CD8-positive, alpha-beta memory T cell (primary cell): ENCODE measurements at places on chromosomes 2 and 18. TPM values are rescaled to one million over a fixed set of nuclear protein-coding genes. Genes with fewer than 3 reads are reported as not detected.

DNA sequence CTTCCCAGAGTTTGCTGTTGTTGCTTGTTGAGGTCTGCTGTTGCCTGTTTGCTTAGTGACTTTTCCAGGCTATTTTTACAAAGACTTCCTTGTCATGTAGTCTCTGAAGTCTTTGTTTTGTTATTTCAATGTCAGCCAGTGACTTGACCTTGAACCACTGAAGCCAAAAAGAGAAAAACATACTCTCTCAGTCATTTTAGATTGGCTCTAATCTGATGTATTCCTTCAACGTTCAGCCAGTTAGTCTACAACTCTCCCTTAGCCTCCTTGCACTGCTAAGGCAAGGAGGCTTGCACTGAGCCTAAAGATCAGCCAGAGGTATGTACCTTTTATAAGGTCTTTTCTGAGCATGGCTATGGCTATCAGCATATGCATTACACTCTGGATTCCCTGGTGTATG, 27.9 kb downstream of the KIAA1328 start:
- H3K27ac ChIP-seq: no peak overlapping the region
- no peak overlapping the region for H3K4me3 ChIP-seq
- no peaks in the 10 kb centered on the region for H3K36me3 ChIP-seq

DNA sequence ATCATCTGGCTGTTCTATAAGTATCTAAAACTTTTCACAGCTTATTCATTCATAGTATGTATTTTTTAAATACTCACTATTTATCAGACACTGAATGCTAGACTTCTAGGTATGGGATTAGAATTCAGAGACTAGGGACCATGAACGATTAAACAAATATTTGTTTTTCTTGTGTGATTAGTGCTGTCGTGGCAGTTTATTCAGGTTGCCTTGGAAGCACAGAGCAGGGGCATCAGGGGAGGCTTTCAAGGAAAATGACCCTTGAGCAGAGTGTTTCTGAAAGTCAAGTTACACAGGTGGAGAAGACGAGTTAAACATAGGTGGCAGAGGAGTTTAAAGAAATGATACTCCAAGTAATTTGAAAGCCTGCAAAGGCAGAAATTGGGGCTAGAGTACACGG, 5.7 kb downstream of the SPOPL start:
- no peak overlapping the region for H3K4me3 ChIP-seq
- H3K27ac ChIP-seq: no peak overlapping the region
- H3K27me3 ChIP-seq: no peaks in the 10 kb centered on the region
- H3K36me3 ChIP-seq: no peaks in the 10 kb centered on the region
- H3K4me1 ChIP-seq: peaks cover 21% of the 10 kb centered on the region
- no peak for DNase-seq

DNA sequence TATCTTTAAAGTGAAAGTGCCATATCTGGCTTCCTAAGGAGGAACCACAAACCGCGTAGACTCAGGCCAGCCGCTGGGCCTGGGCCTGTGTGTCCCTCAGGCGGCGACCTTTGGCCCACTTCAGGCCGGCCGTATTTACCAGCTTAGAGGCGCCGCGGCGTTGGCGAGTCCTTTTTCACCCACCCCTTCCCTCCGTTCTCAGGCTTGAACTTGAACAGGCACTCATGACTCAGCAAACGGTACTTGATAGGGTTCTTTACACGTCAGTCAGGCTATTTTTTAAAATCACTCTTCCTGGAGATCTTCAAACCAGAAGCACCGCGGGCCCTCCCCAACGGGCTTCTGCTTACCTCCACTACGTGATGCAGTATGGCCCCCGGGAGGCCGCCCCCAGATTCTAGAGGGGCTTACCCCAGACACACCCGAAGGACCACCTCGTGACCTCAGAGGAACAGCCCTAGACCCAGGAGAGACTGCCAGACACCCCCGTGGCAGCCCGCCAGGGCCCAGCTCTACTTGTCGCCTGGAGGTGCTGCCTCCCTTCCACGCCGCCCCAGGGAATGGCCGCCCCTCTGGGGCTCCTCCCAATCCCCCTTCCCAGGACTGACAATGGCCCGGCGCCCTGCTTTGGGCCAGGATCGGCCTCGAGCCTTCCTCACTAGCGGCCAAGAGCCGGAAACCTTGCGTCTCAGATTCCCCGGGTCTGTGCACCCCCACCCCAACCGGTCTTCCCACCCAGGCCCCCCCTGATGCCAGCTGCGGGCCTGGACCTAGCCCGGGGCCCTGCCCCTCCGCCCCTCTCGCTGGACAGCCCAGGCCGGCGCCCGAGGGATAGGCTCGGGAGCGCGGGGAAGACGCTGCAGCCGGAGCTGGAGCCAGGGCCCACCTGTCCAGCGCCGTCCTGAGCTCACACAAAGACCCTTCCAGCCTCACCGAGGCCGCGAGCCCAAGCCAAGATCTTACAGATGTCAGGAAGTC, 33.8 kb upstream of the IMPA2 start:
- no peaks in the 10 kb centered on the region for H3K27me3 ChIP-seq
- no peaks in the 10 kb centered on the region for H3K36me3 ChIP-seq

DNA sequence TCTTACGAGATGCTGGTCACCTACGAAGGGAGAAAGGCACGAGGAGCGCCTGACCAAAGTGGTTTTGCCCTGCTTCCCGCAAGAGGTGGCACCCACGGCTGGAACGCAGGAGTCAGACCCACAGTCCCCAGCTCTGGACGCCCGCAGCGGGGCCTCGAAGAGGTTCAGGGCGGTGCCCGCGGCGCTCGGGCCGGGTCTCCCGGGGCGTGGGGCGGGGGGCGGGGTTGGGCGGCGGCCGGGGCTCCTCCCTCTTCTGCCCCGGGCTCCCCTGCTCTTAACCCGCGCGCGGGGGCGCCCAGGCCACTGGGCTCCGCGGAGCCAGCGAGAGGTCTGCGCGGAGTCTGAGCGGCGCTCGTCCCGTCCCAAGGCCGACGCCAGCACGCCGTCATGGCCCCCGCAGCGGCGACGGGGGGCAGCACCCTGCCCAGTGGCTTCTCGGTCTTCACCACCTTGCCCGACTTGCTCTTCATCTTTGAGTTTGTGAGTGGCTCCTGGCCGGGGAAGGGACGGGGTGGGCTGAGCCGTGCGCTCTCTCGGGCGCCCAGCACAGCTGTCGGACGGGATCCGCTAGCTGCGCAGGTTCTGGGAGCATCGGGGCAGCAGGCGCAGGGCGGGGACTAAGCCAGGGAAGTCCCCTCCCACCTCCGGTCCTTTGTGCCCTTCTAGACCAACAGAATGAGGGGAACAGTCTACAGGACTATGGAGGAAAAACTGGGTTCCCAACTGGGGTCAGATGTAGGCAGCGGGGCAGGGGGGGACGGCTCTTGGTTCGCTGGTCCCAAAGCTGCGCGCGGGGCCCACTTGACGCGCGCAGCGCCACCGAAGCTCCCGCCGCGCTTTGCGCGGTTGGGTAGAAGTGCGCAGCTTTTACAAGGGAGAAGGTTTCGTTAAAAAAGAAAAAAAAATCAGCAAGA, at the start of gene MAL:
Gene MAL (plus strand): TSS at position 303 of the 914 bp plus-strand sequence. CDS start 85 bp downstream, at position 388.
- no peaks in the 10 kb centered on the region for H3K36me3 ChIP-seq
- H3K27ac ChIP-seq: no peak within 1 kb of the TSS
- no peaks in the 10 kb centered on the region for H3K27me3 ChIP-seq
- peak within 1 kb of the TSS; percentile 74 for H3K4me3 ChIP-seq
- peak; percentile 68 for DNase-seq

Gene HOXD3
- total RNA-seq: not detected

Gene ABCB11
- total RNA-seq: not detected

Gene DYSF
- 4.8 TPM for total RNA-seq

DNA sequence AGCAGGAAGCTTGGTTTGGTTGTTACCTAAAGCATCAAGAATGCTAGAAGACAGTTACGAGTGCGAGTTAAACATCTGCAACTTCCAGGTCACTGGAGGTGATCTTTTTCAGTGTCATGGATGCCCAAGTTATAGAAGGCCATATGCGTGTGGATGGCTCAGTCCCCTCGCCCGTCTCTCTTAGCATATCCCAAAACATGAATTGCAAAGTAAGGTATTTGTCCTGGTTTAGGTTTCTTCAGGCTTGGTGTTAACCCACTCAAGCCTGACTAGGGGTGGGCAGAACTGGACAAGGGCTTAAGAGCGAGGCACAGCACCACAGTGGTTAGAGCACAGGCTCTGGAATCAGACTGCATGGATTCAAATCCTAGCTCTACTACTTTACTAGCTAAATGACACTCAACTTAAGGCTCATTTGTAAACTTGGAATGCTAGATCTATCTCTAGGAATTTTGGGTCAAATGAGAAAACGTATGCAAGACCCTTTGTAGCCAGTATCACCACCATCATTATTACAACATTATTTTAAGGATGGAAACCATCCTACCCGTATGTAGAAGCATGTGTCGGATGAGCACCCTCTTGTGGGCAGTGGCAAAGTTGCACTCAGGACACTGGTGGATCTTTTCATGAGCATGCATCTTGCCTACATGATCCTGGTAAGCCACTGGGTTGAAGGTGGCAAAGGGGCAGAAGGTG, 11.2 kb downstream of the ZNF142 start:
- DNase-seq: no peak
- H3K27ac ChIP-seq: no peak overlapping the region
- H3K36me3 ChIP-seq: peaks cover 71% of the 10 kb centered on the region
- H3K4me1 ChIP-seq: no peaks in the 10 kb centered on the region
- no peak overlapping the region for H3K4me3 ChIP-seq
- H3K27me3 ChIP-seq: no peaks in the 10 kb centered on the region

DNA sequence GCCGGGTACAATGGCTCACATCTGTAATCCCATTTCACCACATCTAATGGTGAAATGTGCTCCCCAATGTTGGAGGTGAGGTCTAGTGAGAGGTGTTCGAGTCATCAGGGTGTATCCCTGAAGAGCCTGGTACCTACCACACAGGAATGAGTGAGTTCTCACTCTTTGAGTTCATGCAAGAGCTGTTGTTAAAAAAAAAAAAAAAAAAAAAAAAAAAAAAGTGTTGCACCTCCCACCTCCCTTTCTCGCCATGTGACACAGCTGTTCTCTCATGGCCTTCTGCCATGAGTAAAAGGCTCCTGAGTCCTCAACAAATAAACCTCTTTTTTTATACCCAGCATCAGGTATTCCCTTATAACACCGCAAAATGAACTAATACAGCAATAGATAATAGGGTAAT, 106.3 kb downstream of the C2orf74 start:
- no peaks in the 10 kb centered on the region for H3K4me1 ChIP-seq
- no peak for DNase-seq
- H3K27ac ChIP-seq: no peak overlapping the region
- peaks cover 4% of the 10 kb centered on the region for H3K36me3 ChIP-seq
- no peaks in the 10 kb centered on the region for H3K27me3 ChIP-seq
- no peak overlapping the region for H3K4me3 ChIP-seq

DNA sequence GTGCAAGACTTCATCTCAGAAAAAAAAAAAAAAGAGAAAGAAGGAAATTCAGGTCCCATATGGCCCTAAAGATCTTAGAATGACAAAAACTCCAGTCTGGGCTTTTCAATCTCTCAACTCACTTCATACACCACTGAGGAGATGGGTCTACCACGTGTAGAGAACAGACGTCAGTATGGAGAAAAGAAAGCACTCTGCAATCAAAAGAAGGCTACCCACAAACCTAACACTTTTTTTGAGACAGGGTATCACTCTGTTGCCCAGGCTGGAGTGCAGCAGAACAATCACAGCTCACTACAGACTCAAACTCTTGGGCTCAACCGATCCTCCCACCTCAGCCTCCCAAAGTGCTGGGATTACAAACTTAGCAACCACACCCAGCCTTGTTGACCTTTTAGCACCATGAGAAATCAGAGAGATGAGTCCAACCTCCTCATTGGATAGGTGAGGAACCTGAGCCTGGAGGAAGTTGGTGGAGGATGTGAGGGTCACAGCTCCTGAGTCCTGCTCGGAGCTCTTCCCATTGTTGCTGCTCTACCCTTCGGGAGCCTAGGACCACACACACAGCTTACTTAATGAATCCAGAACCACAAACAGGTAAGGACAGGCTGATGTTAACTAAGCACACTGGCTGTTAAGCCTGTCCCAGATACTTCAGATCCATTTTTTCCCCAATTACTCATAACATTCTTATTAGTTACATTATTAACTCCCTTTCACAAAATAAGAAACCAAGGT, 23.7 kb downstream of the TBC1D8 start:
- H3K4me3 ChIP-seq: no peak overlapping the region
- H3K4me1 ChIP-seq: no peaks in the 10 kb centered on the region
- no peaks in the 10 kb centered on the region for H3K27me3 ChIP-seq
- no peak for DNase-seq
- H3K27ac ChIP-seq: no peak overlapping the region
- no peaks in the 10 kb centered on the region for H3K36me3 ChIP-seq

- no peak for DNase-seq
- no peak overlapping the region for H3K4me3 ChIP-seq
- no peaks in the 10 kb centered on the region for H3K4me1 ChIP-seq
- no peaks in the 10 kb centered on the region for H3K36me3 ChIP-seq
- H3K27ac ChIP-seq: no peak overlapping the region
Measured at GRCh38 chr2:112835536-112836162, 930 bp downstream of the IL1B start.

DNA sequence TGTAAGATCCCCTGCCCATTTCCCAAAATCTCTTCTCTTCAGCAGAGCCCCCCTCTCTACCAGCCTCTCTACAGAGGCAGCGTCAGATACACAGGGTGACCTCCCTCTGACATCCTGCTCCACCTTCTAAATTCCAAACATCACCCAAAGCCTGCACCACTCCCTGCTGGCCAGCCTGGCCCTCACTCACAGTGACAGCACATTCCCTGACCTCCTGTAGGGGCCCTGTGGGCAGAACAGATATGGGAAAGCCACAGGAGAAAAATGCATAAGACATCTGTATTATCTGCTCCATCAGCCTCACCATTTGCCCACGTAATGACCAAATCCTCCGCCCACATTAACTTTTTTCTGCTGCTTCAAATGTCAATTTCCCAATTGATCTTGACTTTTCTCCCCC, 40.6 kb downstream of the TRABD2A start:
- H3K27ac ChIP-seq: peak overlapping the region; percentile 2
- H3K4me3 ChIP-seq: peak overlapping the region; percentile 25
- peaks cover 88% of the 10 kb centered on the region for H3K4me1 ChIP-seq
- H3K36me3 ChIP-seq: peaks cover 15% of the 10 kb centered on the region

GRCh38 chr2:205792908-205793307, 110.6 kb downstream of the NRP2 start:
- no peak overlapping the region for H3K4me3 ChIP-seq
- DNase-seq: no peak
- H3K4me1 ChIP-seq: no peaks in the 10 kb centered on the region
- no peaks in the 10 kb centered on the region for H3K27me3 ChIP-seq

DNA sequence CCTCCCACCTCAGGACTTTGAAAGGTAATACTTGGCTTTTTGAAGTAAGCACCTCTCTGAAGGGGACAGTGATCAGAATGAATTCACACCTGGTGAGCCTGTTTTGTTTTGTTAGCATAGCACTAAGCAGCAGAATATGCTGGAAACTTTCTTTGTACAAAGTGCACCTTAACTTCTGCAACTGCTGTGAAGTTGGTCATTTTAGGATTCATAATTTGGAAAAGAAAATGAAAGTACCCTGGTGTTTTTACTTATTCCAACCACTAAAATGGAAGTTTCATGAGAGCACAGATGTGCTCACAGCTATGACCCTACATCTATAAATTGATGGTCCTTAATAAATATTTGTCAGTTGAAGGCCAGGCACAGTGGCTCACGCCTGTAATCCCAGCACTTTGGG, 257.8 kb upstream of the STON1 start:
- no peaks in the 10 kb centered on the region for H3K27me3 ChIP-seq
- no peaks in the 10 kb centered on the region for H3K4me1 ChIP-seq
- no peak overlapping the region for H3K4me3 ChIP-seq
- H3K27ac ChIP-seq: no peak overlapping the region
- no peak for DNase-seq

Gene PTPRN
- 0.11 TPM for total RNA-seq

- H3K27ac ChIP-seq: no peak overlapping the region
- DNase-seq: no peak
- H3K4me3 ChIP-seq: no peak overlapping the region
- H3K36me3 ChIP-seq: no peaks in the 10 kb centered on the region
- H3K27me3 ChIP-seq: no peaks in the 10 kb centered on the region
Measured at GRCh38 chr2:33321876-33322483, 154.5 kb upstream of the RASGRP3 start.
